Type B pancreatic cell (in vitro differentiated cells): ENCODE measurements at places on chromosomes 6 and 20.

DNA sequence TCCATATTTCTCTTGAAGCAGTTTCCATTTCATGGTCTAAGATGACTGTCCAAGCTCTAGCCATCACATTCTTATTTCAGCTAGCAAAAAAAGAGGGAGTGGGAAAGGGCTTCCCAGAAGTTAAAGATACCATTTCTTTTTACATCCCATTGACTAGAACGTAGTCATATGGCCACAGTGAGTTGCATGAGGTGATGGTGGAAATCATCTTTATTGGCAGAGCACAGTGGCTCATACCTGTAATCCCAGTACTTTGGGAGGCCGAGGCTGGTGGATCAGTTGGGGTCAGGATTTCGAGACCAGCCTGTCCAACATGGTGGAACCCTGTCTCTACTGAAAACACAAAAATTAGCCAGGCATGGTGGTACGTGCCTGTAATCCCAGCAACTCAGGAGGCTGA lies 99.6 kb downstream of the ISM1 start:
- DNase-seq: no peak

- no peak for DNase-seq
These were observed 202.1 kb upstream of the PRDM1 start for GRCh38 chr6:105884011-105884410.

- DNase-seq: no peak
These were observed 53.0 kb downstream of the NUDT3 start for GRCh38 chr6:34339432-34339831.

GRCh38 chr6:15044146-15044882 lies 201.6 kb upstream of the JARID2 start:
- no peak for DNase-seq

DNA sequence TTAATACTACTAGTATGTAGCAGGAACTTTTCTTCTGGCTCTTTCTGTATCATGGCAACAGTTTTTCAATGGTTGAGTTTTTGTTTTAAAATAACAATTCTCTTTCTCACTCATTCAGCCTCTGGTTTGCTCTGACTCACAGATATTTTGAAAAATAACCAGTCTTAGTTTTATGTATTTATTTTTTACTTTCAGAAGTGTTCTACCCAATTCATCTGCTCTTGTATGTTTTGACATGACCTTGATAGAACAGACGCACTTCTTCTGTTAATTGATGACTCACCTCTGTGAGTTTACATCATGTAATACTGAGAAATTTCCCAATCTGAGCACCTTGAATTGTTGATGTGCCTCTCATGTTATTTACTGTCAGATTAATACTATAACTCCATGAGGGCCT lies 178.9 kb downstream of the SASH1 start:
- DNase-seq: no peak
